ENCODE measurements at places on chromosomes 4 and X. TPM values are rescaled to one million over a fixed set of nuclear protein-coding genes. Genes with fewer than 3 reads are reported as not detected.
A peak's percentile ranks its signal among the peaks of the same experiment; 100 is the strongest.

Gene CLDN22
- polyA plus RNA-seq: 0.21 TPM

Gene NLRP2B
- not detected for polyA plus RNA-seq

Gene CCDC158
- 0.61 TPM for polyA plus RNA-seq

Gene MAGEC1
- not detected for polyA plus RNA-seq

Gene H2BW2
- polyA plus RNA-seq: 0.54 TPM

Gene ZFYVE28
- polyA plus RNA-seq: 1.6 TPM

Gene KLB
- 0.08 TPM for polyA plus RNA-seq

Gene PLAC1
- 2.3 TPM for polyA plus RNA-seq

Gene ZMAT1
- polyA plus RNA-seq: 3.2 TPM

Gene PPID
- polyA plus RNA-seq: 46.8 TPM

Gene GAR1
- 36.5 TPM for polyA plus RNA-seq

Gene SYTL5
- polyA plus RNA-seq: 0.20 TPM

Gene PGM2
- 10.0 TPM for polyA plus RNA-seq

Gene SGMS2
- 8.1 TPM for polyA plus RNA-seq

Gene TENM3
- 19.5 TPM for polyA plus RNA-seq

Gene IQCM
- not detected for polyA plus RNA-seq

Gene TRIML1
- polyA plus RNA-seq: not detected

Gene POF1B
- polyA plus RNA-seq: 0.07 TPM

Gene TLR10
- 0.53 TPM for polyA plus RNA-seq

Gene LONRF3
- polyA plus RNA-seq: 1.6 TPM

DNA sequence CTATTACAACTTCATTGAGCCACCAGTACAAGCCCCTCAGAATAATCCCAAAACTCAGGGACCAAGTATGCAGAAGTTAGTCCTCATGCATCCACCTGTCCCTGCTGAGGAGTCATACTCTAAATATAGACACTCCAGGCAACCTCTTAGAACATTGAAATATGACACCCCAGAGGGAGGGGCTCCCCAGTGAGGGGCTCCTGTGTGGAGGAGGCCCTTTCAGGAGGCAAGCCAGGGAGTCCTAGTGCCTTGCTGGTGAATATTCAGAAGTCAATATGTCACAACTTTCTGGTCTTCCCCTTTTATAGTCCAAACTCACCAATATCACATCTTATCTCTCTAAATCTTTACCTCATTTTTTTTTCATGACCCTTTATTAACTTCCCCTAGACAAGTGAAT lies 1.6 kb upstream of the ARMCX6 start:
- DNase-seq: peak; percentile 72

- DNase-seq: no peak
These were observed 15.8 kb downstream of the EGF start for GRCh38 chr4:109928327-109929045.

GRCh38 chr4:17058536-17058915 lies 160.1 kb upstream of the LDB2 start:
- no peak for DNase-seq

- DNase-seq: no peak
These were observed 31.0 kb downstream of the SMIM43 start for GRCh38 chr4:121733942-121734341.

DNA sequence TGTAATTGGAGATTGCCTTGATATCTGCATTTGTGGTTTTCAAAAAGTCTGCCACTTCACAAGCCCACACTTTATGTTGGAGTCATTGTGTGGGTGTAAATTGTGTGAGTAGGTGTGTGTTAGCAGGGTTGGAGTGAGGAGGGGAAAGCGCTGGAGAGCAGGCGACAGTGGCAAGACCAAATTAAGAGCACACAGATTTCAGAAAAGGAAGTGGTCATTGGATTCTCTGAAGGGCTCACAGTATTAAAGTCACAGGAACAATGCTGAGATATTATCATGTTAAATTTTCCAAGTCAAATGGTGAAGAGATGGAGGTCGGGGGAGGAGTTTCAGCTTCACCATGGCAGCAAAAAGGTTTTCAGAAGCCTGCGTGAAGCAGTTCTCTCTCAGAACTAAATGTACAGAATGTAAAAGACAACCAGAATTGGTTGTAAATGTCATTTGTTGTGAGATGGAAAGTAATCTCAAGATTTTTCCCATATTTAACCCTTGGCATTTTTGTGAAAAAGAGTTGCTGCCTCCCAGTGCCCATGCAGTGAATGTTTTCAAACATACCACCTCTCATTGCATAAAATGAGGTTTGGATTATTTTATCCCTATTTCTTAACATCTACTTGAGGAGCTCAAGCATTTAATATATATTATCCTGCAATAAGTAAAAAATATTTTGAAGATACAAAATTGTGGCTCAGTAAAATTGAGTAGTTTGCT lies 265.9 kb downstream of the ZNF674 start:
- no peak for DNase-seq

GRCh38 chr4:109206620-109207019 lies 95.8 kb downstream of the COL25A1 start:
- peak; percentile 28 for DNase-seq

DNA sequence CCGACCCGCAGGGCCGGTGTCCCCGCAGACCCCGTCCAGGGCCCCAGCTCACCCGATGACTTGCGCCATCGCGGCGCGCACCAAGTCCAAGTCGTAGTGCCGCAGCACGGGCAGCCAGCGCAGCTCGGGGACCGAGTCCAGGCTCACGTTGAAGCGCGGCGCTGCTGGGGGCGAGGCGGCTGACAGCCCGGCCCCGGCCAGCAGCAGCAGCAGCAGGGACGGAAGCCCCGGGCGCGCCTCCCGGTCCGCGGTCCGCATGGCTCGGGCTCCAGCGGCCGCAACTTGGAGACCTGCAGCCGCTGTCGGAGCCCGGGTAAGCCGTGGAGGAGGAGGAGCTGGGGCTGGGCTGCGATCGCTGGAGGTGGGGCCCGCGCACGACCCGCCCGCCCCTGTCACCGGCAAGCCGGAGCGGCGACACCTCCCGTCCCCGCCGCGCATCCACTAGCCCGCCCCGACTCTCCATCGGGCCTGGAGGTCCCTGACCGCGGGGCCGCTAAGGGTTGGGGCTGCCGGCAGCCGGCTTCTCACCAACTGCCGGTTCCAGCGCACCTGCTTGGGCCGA lies at the start of gene NAAA:
Gene NAAA (minus strand): TSS at position 322 of the 562 bp plus-strand sequence. CDS start 64 bp downstream, at position 258.
- peak; percentile 75 for DNase-seq

DNA sequence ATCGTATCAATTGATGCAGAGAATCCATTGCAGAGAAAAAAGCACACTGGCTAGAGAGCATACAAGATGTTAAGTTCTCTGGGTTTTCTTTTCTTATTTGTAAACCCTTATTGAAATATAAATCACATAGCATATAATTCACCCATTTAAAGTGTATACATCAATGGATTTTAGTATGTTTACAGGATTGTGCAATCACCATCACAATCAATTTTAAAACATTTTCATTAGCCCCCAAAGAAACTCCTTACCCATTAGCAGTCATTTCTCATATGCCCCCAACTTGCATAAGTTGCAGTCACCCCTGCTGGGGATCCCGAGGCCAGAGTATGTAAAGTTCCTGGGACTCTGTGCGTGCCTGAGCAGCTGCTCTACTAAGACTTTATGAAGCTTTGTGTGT lies 34.9 kb upstream of the TRO start:
- no peak for DNase-seq

GRCh38 chr4:154928640-154929257 lies 147.7 kb downstream of the RBM46 start:
- no peak for DNase-seq

- DNase-seq: no peak
These were observed 2.0 kb upstream of the MXD4 start for GRCh38 chr4:2263926-2264321.

DNA sequence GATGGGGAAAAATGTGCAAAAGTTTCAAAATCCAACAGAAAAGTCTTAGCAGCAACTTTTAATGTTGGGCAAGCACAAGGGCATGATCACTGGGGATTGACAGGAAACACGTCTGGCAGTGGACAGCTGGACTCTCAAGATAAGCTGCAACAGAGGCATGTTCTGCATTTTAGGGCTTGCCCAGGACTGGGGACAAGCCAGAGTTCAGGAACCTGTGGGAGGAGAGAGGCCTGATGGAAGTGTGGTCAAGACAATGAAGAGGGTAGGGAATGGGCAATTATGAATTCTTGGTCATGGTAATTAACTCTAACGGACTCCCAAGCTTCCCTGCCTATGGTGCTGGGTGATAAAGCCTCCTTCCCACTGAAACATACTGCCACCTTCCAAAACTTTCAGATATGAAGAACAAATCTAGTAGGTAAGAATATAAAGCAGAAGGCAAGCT lies 48.4 kb downstream of the ANXA3 start:
- DNase-seq: peak; percentile 35

GRCh38 chrX:25178555-25178954 lies 162.8 kb upstream of the ARX start:
- DNase-seq: no peak

GRCh38 chrX:107747596-107748161 lies 27.9 kb downstream of the TSC22D3 start:
- DNase-seq: peak; percentile 55

GRCh38 chrX:2145692-2146367 lies 354.9 kb downstream of the DHRSX start:
- DNase-seq: peak; percentile 25

GRCh38 chr4:47383829-47384427 lies 79.6 kb downstream of the COMMD8 start:
- peak; percentile 38 for DNase-seq

GRCh38 chr4:680551-680927 lies 6.2 kb downstream of the MYL5 start:
- DNase-seq: peak; percentile 43

- DNase-seq: peak; percentile 77
These were observed 145.1 kb downstream of the NHS start for GRCh38 chrX:17520016-17520615.

DNA sequence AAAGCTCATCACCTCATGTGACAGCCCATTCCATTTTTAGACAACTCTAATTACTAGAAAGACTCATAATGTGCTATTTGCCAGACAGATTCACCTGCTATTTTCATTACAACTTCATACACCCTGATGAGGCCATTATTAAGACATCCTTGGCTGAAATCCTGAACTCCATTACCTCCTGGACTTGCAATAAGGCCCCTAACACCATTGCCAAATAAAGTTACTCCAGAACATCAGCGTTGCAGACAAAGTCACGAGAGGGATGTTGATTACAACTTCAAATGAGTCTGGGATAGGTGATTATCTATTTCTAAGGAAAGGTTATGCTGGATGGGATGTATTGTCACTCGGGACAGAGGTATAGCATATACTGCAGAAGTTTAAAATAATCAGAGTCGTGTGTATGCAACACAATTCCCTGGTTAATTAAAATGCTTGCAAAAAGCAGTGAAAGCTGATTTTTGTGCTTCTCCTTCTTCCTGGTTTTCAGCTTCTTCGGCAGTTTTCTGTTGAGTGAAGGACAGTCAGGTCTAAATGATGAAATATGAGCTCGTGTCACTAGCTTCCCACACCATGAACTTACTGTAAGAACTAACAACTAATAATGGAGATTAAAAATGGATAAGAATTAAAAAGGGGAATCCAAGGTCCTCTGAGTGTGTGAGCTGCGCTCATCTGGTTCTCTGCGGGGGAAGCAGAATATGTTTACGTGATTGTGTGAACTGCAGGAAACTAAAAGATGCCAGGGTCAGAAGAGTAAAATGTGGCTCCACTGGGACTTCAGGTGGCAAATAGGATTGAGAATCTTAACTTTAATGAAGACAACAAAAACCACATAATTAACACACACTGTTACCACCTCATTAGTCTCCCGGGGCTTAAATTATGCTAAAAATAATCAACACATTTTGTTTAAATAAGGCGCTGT lies 17.6 kb upstream of the SOD3 start:
- DNase-seq: peak; percentile 66

DNA sequence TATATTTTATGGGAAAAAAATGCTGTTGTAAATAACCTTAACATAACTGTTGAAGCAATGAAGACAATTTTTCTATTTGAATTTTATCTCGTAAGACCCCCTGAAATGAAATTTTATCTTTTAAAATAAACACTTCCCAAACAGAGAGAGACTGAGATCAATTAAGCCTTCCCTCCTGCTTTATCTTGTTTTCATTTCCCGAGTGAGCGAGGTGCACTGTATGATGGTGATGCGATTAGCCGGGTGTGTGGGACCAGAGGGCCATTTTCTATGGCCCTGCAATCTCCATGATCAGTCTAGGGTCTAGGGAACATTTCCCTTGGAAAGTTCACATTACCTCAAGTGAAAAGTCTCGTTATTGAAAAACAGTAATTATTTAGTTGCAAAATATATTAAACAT lies 134.1 kb upstream of the MID1 start:
- no peak for DNase-seq

DNA sequence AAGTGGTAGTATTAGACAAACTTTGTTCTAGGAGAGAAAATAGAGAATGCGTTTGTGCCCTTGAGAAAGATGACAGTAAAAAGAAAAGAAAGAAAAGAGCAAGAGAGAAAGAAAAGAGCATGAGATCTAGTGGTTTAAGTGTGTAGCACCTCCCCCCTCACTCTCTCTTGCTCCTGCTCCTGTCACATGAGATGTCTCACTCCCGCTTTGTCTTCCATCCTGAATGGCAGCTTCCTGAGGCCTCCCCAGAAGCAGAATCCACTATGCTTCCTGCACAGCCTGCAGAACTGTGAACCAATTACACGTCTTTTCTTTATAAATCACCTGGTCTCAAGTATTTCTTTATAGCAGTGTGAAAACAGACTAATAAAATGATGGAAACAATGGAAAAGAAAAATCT lies 499.6 kb downstream of the ACTRT1 start:
- DNase-seq: no peak

- no peak for DNase-seq
These were observed 81.8 kb downstream of the MTMR1 start for GRCh38 chrX:150774798-150775568.

DNA sequence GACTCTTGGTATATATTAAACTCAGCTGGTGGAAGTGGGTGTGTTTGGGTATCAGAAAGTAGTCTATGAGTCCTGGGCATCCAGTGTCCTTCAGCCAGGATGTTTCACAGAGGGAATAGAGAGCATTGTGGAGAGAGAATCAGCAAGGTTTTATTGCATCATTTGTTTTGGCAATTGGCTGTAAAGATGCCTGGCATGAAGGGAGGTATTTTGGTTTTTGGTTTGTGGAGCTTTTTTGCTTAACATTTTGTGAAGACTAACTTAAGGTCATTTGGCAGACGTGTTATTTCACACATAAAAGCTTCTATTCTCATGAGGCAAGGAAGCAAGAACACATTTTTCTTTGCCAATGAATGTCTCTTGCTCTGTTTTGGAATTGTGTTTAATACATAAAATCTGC lies 71.1 kb downstream of the DCLK2 start:
- DNase-seq: peak; percentile 55

GRCh38 chr4:70927502-70928137 lies 25.5 kb downstream of the MOB1B start:
- no peak for DNase-seq

GRCh38 chr4:66929748-66930147 lies 615.6 kb downstream of the CENPC start:
- peak; percentile 30 for DNase-seq

All from muscle of leg (tissue), 16 donors.